ENCODE measurements at places on chromosomes 13 and 19.

DNA sequence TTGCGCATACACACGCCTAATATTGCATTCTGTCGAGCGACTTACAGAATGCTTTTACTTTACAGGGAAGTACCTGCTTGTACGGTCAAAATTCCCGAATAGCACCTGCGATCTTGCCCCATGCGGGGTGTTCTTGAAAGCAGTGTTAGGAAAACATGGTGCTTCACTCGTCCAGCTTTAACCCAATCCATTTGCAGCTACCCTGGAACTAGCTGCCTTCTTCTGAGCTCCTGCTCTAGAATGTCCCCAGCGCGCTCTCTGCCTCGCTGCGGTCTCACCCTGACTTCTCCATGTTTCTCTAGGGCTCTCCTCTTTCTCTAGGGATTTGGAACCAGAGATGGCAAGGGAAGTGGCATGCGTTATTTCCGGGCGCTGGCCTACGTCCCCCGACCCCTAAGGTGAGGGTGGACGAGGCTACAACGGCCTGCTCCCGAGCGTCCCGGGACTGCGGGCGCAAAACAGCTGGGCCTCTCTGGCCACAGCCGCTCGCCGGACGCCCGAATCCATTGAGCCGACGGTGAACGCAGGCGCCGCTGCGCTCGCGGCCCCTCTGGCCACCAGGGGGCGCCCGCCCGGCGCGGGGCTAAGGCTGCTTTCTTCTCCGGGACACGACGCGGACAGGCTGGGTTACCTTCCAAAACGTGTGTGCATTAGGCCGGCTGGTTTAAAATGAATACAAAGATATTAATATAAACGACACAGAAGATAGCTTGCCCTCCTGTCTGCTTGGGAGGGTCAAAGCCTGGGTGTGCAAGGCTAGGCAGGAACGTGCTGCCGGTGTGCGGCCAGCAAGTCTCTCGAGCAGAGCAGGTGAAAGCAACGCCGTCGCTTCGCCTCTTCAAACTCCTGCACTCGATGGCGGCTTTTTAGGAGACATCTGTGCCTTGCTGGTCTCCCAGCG lies 1.8 kb upstream of the SPRY2 start:
- peak; percentile 79 for DNase-seq

DNA sequence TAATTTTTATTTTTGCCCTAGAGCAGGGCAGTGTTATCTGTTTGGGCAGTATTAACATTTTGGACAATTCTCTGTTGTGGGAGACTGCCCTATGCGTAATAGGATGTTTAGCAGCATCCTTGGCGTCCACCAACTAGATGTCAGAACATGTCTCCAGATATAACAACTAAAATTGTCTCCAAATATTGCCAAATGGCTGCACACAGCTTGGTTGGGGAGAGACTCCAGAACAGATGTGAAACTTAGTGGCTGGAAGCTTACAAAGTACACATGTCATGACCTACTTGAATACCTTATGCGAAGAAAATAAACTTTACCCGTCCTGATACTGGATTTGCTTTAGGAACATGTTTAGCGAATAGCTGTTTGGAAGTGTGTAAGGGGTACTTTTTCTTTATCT lies 123.0 kb downstream of the GGACT start:
- no peak for DNase-seq

GRCh38 chr19:46460981-46461380 lies 10.4 kb downstream of the PNMA8A start:
- DNase-seq: no peak

DNA sequence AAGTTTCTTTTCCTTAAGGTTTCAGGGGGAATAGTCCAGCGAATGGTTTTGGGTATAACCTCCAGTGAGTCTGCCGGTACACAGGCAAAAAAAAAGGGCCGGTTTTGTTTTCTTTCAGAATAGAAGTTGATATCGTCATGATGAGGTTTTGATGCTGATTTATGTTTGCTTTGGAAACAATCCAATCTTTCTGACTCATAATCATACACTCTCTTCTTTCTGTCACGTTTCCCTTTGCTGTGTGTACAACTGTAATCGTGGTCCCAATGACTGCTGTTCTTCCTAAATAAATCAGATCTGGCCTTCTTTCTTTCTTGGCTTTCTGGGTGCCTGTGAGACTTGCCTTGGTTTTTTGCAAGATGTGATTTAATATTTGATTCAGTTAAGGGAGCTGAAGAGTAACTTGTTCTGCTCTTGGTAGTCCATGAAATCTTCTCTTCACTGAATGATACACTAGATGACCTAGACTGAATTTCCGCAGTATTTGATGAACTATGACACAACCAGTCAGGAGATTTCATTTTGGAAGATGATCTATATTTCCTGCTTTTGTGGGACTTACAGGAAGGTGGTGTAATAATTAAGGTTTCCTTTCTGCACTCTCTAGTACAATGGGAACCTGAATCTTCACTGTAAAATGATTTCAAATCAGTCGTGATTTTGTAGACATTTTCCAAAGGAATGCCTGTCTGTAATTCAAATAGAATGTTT lies 34.9 kb upstream of the METTL21C start:
- DNase-seq: no peak

Measured in B cell (primary cell).